ENCODE measurements at places on chromosomes 7 and 10.

- DNase-seq: no peak
Observed at GRCh38 chr10:22429981-22430421, 84.7 kb downstream of the SPAG6 start.

- no peak for DNase-seq
Observed at GRCh38 chr10:101228153-101228965, 904 bp downstream of the LBX1 start.

DNA sequence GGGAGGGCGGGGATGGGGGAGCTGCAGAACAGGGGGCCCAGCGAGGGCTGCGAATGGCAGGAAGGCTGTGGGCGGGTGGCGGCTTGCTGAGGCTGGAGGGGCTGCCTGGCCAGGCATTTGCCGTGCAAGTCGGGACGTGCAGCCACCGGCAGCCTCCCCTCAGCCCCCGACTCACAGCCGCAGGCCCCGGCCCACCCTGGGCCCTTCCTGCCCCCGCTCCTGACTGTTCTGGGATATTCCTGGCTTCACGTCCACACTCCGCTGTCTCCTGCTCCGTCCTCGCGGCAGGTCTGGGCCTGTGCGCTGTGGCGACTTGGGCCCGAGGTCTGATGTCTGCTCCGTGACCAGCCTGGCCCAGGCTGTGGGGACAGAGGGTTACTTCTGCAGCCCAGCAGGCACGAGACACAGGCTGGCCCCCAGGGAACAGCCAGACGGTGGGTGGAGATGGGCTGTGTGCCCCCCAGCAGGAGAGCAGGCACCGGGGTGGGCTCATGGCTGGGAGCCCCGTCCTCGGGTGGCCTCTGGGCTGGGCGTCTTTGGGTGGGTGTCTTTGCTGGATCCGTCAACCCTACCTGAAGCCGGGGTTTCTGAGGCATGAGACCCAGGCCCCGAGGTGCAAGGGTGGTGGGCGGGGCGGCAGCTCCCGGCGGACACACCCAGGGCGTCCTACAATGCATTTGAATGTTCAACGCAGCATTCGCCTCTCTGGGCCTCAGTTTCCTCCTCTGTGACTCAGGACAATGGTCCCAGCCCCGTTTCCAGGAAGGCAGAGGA lies 86.5 kb downstream of the FOXL3 start:
- no peak for DNase-seq

DNA sequence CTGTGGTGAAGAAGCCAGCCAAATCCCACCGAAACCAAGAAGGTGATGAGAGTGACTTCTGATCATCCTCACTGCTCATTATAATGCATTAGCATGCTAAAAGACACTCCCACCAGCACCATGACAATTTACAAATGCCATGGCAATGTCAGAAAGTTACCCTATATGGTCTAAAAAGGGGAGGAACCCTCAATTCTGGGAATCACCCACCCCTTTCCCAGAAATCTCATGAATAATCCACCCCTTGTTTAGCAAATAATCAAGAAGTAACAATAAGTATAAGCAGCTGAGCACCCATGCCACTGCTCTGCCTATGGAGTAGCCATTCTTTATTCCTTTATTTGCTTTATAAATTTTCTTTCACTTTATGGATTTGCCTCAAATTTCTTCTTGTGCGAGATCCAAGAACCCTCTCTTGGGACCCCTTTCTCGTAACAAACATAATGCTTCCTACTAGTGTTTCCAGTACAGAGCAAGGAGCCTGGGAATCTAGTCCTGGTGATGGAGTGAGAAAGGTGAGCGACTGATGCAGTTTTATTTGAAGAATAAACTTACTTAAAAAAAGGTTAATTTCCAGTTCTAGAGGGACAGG lies 18.4 kb upstream of the EXOC6 start:
- no peak for DNase-seq

GRCh38 chr7:151442776-151443496 lies 3.0 kb upstream of the CRYGN start:
- no peak for DNase-seq

All from amygdala (tissue), 56 donors.